Adipocyte (in vitro differentiated cells): ENCODE measurements at places on chromosomes 13 and 19.

GRCh38 chr13:83503424-83503823, 378.9 kb downstream of the SLITRK1 start:
- peak; percentile 68 for DNase-seq

GRCh38 chr13:60433505-60433904, 36.5 kb downstream of the TDRD3 start:
- no peak for DNase-seq

DNA sequence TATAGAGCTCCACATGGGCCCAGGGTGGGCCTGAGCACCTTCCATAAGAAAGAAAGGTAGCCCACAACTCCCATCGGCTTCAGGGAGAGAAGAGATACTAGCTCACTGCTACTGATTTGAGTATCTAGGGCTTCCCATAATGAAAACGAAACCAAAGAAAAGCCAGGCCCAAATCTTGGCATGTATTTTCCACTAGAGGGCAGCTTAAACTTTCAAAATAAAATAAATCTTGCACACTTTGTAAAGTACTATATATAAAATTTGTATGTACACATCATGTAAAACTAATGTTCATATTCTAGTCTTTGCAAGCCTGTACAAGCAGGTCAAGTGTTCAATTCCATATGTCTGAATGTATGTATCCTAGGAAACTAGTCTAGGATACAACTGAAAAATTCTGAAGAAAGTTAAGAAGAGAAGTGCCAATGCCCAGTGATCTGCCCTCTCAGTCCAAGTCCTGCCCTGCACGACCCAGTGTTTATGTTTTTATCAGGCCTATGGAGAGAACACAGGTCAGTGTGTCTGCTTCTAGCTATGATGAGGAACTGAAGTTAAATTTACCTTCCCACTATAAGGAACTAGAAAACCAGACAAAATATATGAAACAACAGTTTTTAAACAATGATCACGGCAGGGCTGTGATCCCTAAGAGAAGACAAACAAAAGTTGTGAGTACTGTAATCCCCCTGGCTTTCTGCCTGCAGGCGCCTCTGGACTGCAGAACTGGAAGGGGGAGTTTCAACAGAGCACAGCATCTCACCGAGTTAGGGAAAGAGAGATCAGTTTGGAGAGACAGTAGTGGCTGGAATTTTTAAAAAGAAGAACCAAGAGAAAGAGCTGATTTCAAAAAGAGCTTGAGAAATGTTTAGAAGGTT, 475.7 kb downstream of the UQCRFS1 start:
- DNase-seq, result peak; percentile 75

GRCh38 chr13:25422153-25422552, 50.4 kb downstream of the ATP8A2 start:
- DNase-seq, result no peak

DNA sequence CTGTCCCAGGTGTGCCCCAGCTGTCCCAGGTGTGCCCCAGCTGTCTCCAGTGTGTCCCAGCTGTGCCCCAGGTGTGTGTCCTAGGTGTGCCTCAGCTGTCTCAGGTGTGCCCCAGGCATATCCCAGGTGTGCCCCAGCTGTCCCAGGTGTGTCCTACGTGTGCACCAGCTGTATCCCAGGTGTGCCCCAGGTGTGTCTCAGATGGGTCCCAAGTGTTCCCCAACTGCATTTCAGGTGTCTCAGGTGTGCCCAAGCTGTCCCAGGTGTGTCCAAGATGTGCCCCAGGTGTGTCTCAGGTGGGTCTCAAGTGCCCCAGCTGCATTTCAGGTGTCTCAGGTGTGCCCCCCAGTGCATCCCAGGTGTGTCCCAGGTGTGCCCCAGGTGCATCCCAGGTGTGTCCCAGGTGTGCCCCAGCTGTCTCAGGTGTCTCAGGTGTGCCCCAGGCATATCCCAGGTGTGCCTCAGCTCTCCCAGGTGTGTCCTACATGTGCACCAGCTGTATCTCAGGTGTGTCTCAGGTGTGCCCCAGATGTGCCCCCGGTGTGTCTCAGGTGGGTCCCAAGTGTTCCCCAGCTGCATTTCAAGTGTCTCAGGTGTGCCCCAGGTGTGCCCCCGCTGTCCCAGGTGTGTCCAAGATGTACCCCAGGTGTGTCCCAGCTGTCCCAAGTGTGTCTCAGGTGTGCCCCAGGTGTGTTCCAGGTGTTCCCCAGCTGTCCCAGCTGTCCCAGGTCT, 1.3 kb upstream of the GRK1 start:
- no peak for DNase-seq

GRCh38 chr19:51508059-51508733, 6.6 kb upstream of the SIGLEC12 start:
- DNase-seq, result no peak

GRCh38 chr19:18940769-18941627, at the start of gene HOMER3:
Gene HOMER3 (minus strand): TSS chr19:18941217. CDS start chr19:18938982, 2,235 bp downstream.
- DNase-seq, result peak; percentile 95

DNA sequence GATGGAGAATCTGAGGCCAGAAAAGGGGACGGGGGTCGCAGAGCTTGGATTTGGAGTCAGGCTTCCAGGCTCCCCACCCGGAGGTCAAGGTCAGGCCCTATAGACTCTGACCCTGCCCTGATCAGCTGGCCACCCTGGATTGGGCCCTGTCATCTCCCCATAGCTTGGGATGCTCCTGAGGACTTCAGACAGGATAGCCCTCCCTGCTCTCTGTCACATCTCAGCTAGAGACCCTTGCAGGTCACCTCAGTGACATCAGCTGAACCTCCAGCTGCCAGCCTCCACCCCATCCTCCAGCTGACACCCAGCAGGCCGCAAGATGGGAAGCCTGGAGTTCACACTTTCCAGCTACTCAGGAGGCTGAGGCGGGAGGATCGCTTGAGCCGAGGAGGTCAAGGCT, 2.8 kb upstream of the TPM4 start:
- DNase-seq, result no peak

DNA sequence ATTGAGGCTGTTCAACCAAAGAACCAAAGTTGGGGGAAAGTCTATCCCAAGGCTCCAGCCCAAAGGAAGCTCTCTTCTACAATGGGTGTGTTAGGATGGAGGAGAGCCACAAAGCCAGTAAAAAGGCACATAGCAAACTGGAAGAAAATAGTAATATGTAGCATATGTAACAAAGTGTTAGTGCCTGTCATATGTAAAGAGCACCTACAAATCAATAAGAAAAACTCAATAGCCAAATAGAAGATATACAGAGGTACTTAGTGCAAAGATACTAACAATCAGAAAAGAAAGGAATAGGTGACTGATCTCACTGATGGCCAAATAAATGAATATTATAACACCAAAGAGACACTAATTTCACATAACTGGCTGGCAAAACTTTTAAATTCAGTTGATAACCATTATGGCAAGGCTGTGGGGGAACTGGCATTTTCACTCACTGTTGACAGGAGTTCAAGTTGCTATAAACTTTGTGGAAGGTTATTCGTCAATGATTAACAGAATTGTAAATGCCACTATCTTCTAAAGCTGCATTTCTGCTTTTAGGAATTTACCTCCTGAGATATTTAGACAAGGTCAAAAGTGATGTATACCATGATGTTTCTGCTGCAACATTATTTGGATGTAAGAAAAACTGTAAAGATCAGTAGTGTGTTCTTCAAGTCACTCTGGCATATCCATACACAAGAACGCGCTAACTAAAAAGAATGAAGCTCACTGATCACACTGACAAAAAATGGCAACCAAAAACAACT, 110.8 kb downstream of the GNG7 start:
- DNase-seq, result no peak

DNA sequence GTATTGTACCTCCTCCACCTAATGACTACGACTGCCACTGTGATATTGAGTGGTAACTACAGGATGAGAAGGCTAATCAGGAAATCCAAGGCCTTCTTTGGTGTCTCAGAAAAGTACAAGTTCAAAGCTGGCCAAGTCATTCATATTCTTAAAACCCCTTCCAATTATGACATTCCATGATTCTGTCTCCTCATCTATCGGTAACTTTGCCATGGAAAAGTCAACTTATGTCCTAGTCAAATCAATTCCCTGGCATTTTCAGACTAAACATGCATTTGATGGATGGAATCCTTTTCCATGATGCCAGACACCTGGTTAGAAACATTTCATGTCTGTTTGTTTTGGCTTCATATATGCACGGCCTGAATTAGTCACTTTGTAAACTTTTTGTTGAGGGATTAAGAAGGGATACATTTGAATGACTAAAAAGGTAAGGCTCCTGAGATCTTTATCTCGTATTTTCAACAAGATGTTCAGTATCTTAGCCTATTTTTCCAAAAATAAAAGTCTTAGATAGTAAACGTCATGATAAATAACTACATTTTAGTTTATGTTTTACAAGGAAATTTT, 186.5 kb downstream of the NHLRC3 start:
- DNase-seq, result no peak

GRCh38 chr13:44543369-44543768, 32.8 kb downstream of the TSC22D1 start:
- DNase-seq, result no peak

- DNase-seq, result no peak
These were observed 12.8 kb downstream of the CHST8 start for GRCh38 chr19:33634361-33635091.

DNA sequence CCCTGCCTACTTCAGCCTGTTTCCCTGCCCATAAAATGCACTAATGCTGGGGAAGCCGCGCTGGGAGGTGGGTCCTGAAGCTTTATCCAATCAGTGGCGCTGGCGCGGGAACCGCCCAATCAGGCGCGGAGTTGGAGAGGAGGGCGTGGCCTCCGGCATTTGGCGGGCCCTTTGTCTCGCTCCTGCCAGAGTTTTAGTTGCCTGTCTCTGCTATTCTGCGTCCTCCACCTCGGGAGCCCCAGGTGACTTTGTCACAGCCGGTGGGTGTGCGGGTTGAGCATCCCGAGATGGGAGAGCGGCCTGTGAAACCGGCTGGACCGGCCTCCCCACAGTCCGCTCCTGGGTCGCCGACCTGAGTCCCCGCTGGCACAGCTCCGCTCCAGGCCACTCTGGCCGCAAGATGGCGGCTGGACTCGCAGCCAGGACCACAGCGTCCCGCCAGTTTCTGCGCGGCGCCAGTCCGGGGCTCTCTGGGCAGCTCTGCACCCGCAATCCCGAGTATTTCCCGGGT, 30.7 kb upstream of the ZNF429 start:
- peak; percentile 24 for DNase-seq

DNA sequence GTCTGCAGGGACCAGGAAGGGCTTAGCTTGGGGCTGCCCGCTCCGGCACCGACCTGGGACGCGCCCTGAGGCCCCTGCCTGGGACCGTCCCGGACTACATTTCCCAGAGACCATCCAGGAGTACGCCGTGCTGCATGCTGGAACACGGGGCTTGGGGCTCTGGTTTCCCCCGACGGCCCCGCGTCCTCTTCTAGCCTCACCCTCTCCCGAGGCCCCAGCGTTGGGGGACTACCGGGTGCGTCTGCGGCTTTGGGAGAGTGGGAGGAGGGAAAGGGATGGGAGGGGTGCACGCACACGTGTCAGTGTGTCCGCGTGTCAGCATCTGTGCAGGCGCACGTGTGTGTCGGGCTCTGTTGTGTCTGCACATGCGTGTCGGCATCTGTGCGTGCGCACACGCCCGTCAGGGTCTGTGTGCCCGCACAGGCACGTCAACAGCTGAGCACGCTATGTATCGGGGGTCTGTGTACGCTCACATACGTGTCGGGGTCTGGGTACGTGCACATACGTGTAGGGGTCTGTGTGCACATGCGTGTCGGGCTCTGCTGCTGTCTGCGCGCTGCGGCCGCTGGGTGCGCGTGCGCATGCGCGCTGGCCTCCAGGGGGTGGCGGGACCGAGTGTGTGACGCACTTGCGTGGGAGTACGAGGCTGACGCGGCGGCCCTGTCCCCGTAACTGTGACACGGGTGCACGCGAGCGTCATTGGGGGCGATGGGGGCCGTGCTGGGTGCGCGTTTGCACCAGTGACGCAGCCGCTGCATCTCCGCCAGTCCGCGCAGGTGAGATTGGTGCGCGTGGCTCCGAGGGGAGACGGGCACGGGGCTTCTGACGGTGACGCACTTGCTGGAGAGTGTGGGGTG, at the start of gene ZNF331:
Gene ZNF331 (plus strand): TSS at position 625 of the 857 bp plus-strand sequence. CDS start 31,232 bp downstream, outside the sequence.
- peak; percentile 81 for DNase-seq

- DNase-seq, result no peak
These were observed 767 bp upstream of the GPR18 start for GRCh38 chr13:99258946-99259345.

- DNase-seq, result peak; percentile 87
These were observed at the start of gene GRIN3B for GRCh38 chr19:1000095-1000494. Gene GRIN3B (plus strand): TSS chr19:1000419. CDS start chr19:1000438, 19 bp downstream.

- DNase-seq, result no peak
These were observed 31.5 kb downstream of the PEPD start for GRCh38 chr19:33490041-33490451.

- DNase-seq, result peak; percentile 84
These were observed 83.6 kb upstream of the ARHGEF7 start for GRCh38 chr13:111031531-111031961.

GRCh38 chr13:110388108-110388943, 81.2 kb downstream of the COL4A2 start:
- DNase-seq, result peak; percentile 88

GRCh38 chr19:2118438-2118837, 21.7 kb downstream of the IZUMO4 start:
- DNase-seq, result no peak

DNA sequence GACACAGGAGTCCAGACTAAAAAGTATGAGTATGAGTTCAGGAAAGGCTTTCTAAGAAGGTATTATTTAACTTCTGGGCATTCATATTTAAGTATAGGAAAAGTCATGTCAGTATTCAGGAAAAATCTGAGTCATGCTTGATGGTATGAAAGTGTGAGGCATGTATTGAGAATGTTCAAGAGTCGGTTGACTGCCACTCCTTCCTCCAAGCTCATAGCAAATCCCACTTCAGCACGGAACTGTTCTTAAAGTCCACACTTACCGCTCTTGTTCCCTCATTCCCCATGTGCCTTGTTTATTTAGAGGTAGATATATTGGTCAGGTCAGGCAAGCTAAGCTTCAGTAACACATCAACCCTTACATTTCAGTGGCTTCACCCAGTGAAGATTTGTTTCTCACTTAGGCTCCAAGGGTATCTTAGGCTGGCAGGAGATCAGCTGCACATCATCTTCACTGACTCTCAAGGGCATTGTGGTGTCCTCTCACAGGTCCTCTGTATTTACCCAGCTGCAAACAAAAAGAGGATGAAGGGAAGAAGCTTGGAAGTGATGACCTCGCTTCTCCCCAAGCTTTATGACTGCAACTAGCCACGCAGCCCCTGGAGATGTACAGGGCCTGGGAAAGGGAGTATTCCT, 1189.2 kb downstream of the EFNB2 start:
- DNase-seq, result peak; percentile 86

GRCh38 chr19:9943744-9944143, 7.4 kb upstream of the OLFM2 start:
- DNase-seq, result no peak

DNA sequence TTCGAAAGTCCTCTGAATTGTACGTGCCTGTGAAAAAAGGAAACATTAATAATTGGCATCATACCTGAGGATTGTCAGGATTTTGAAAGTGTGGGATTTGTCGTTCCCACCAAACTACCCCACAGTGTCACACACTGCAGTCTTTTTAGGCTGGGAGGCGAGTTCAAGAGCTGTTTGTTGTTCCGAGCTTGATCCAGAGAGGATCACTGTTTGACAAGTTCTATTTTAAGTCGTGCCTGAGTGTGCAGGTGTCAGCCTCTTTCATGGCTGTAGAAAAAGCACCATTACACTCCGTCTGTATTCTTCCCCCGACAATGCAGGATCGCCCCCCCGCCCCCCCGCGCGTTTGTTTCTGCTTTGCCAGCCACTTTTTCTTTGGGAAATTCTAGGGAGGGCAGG, 635 bp upstream of the NBEA start:
- no peak for DNase-seq

- no peak for DNase-seq
These were observed 22.2 kb upstream of the CEACAM21 start for GRCh38 chr19:41553804-41554203.

- no peak for DNase-seq
These were observed 148.4 kb downstream of the KLF12 start for GRCh38 chr13:73985783-73986182.
